Stimulated activated CD4-positive, alpha-beta T cell treated with anti-CD3 and anti-CD28 coated beads, Interleukin-4, amount 100 ng/mL, for 24 hours (primary cell): ENCODE measurements at places on chromosomes 7 and 10.

DNA sequence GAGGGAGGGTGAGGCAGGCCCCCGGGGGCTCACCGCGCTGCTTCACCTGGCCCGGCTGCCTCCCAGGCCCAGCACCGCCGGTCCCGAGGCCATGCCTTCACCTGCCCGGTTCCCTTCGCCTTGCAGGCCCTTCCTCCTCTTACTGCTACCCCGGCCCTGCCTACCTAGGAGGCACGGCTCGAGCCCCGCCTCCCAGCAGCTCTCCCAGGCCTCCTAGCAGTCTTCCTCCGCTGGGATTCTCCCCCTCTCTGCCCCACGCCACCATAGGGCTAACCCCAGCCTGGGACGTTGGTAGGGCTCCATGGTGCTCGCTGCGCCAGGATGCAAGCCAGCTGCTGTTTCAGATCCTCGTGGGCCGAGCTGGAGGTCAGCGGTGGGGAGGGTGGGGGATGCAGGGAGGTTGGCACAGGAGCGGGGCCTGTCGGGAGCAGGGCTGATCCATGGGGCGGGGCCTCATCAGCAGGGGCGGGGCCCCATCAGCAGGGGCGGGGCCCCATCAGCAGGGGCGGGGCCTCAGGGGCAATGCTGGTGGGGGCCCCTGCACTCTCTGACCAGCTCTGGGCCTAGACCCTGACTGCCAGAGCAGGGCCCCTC, 63.3 kb downstream of the RASGEF1A start:
- DNase-seq = peak; percentile 11

GRCh38 chr10:113488186-113488585, 64.7 kb upstream of the HABP2 start:
- DNase-seq = no peak

DNA sequence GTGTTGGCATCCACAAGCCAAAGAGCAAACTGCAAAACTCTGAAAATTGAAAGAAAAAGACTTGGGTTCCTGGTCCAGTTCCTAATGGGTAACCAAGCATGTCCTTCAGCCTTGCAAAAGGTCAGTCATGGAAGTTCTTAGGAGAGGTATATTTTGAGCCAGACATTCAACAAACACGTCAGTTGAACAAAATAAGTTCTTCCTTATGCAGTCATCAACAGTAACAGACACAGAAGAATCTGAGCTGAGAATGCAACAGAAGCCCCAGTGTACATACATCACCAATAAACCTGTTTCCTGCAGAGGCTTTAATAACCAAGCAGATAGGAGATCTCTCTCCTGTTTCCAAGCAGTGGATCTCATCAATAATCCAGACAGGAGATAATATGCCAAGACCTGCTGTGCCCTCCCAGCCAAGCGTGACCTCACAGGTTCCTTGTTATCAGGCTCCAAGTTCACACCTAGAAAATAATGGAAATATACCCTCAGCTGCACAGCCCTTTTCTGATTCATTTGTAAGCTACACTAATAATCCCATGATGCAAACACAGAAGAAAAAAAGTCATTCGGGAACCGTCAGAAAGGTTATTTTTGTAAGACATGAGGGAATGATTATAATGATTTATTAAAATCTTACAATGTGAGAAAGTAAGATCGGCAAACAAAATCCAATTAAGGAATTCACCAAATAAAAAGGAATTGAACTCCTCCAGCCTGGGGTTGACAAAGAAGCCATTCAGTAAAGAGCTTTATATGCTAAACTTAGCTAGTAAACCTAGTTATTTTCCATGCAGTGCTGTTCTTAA, 90.7 kb downstream of the DGKI start:
- DNase-seq = no peak

DNA sequence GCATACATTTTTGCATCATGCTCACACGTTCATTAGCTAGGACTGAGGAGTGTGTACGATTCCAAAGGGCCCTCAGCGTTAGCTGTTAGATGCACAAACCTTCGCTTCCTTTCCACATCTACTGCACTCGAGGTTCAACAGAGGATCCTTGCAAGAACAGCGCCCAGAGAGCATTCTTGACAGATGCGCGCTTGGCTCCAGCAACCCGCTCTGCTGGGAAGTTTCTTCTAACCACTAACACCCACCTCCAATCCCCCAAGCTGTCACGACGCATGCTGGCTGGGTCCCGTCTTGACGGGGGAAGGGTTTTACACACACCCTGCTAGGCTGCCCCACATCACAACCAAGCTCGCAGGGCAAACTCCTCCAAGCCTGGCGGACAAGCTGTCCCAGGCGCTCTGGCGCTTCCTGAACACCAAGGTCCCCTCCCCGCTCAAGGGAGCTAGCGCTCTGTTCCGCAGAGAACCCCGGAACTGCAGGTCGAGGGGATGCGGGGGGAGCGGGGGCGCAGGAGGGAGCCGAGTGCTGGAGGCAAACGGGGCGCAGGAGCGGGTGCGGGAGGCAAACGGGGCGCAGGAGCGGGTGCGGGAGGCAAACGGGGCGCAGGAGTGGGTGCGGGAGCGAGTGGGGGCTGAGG, 653 bp upstream of the ADRB1 start:
- DNase-seq = no peak

DNA sequence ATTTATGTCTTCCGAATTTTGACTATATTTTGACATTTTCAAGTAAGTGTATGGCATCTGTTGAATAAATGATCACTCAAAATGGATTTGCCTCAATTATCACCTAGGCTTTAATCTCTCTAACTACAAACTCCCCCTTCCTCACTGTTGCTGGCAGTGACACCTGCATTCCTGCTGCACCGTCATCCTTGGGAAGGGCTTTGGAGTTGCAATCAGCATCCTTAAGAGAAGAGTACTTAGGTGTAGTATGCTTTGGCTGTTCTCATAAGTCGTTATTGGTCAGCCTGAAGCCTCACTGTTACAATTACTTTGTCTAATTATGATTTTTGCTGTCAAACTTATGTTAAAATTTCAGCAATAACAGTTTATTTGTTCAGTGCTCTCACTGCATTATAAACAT, 415.0 kb downstream of the NRG3 start:
- no peak for DNase-seq

- DNase-seq = peak; percentile 9
Measured at GRCh38 chr10:7417807-7418206, 7.0 kb upstream of the SFMBT2 start.

GRCh38 chr10:111076191-111076681, 593 bp upstream of the ADRA2A start:
- peak; percentile 54 for DNase-seq

DNA sequence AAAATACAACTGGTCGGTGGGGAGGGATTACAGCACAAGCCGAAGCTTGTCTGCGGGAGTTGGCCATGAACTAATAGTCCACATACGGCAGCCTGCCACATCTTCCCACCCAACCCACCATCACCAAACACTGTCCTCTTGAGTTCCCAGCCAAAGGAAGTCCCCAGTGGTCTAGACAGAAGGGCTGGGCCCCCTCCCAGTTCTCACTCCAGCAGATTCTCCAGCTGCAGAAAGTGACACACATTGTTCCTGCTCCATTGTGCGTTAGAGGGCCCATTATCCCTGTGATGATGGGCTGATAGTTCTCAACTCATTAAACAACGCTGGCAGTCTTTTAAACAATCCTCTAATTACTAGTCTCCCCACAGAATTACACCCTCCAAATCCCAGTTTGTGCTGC, 148.0 kb downstream of the FGFR2 start:
- no peak for DNase-seq

DNA sequence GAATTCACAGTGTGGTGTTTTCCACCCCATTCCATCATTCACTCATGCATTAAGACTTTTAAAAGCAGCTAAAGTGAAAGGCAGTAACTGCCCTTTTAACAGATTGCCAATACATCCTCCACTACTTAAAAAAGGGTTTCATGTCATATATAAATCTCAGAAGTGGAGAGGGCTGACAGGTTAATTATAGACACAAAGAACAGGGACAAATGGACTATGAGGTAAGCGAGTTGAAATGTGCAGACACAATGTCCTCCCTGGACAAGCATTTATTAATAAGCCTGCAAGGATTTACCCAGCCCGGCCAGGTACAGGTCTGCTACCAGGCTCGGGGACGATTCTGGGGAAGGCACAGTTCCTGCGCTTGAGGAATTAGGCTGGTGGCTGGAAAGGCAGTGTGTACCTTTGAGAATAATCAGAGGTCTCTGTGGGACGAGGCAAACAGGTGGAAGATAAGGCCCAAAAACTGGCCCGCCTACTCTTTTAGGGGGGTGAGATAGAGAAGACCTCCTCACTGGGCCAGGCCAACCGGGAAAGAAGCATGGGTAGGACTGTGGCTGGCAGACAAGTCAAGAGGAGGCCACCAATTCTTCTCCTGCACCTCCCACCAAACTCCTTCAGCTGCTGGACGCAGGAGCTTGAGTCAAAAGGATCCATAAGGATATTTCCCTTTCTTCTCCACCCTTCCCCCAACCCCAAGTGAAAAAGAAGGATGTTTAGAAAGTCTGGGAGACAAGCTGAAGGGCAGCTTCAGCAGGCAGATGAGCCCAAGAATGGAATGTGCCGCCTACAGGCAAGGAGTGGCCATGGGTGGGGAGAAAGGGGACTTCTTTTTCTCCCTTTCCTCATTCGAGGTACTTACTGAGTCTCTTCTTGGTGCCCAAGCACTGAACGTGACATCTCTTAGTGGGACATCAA, 1.5 kb downstream of the PDLIM1 start:
- no peak for DNase-seq

DNA sequence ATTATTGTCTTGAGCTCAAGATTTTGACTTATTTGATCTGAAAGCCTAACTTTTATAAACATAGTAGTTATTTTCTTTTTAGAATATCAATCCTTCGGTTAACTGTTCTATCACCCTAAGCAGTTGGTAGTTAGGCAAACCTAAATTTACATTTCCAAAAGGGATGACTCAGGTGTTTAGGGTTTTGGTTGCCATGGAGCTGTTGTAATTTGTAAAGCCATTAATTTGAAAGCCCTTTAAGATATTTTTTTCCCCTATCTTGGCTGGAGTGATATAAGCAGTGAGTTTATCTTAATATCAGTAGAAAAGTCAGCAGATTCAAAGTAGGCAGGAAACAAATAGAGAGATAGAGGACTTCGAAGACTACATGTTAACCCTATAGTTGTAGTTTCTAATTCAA, 1472.6 kb upstream of the CELF2 start:
- DNase-seq = no peak

GRCh38 chr10:124342136-124342820, 76.4 kb downstream of the OAT start:
- DNase-seq = no peak

- no peak for DNase-seq
Measured at GRCh38 chr10:10149899-10150298, 867.8 kb upstream of the CELF2 start.

DNA sequence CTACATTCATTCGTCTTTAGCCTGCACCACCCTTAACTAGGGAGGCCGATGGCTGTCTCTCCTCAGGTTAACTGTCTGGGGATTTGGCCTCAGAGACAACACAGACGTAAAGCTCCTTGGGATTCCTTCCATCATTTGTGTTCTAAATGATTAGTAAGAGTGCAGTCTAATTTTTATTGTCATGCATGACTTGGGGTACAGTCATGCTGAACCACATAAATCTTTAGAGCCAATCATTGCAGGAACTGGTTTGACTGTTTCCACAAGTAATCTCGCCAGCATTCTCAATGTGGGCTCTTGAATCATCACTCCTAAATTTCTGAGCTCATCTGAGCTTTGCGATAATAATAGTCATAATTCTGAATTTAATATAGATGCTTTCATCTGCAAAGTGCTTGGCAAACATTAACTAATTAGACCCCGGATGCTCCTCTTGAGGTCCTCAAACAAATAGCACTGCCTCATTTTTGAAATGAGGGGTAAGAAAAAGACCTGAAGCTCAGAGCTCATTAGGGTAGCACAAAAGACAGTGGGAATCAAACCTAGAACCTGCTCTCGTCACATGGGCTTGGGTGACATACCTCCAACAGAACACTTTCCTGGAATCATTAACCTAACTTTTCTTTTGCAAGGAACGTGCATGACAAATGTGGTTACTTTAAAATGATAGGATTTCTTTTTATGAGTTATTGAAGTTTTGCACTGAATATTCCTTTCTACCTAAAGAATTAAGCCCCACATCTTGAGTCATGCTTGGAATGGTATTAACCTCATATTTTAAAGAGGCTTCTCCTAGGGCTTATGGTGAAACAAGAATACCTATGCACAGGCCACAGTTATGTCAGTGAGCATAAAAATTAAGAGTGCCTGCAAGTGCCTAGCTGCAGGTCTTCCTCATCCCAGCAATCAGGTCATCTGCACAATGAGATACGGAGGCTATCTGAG, 118.9 kb upstream of the NRP1 start:
- DNase-seq = no peak

- no peak for DNase-seq
Measured at GRCh38 chr10:44929356-44930255, 18.5 kb downstream of the TMEM72 start.

DNA sequence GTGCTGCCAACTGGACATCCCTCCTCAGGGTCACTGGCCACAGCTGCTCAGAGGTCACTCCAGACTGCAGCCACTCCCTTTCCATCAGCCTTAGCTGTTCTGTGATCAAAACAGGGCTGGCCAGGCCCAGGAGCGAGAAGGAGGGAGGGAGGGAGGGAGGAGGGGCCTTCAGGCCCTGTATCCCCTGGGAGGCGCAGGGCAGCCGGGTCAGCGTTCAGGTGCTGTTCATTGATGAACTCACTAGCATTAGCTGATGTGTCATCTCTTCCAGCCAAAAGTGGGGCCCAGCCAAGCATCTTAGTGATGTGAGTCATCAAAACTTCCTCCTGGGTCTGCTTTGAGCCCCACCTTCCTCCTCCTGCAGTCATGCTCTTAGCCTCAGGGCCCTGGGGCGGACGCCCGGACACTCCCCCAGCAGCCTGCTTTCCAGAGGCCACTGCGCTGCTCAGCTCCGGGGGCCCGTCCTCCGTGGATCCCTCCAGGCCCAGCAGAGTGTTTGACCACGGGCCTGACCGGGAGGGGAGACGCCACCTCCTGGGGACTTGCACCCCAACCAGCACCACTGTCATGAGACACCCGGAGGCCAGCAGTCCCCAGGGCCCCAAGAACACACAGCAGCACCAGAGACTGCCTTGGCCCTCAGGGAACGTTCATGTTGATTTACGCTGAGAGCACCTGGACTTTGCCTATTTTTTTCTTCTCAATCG, 149.2 kb downstream of the PRKAG2 start:
- peak; percentile 65 for DNase-seq

GRCh38 chr10:75640803-75641202, 209.4 kb downstream of the LRMDA start:
- no peak for DNase-seq

DNA sequence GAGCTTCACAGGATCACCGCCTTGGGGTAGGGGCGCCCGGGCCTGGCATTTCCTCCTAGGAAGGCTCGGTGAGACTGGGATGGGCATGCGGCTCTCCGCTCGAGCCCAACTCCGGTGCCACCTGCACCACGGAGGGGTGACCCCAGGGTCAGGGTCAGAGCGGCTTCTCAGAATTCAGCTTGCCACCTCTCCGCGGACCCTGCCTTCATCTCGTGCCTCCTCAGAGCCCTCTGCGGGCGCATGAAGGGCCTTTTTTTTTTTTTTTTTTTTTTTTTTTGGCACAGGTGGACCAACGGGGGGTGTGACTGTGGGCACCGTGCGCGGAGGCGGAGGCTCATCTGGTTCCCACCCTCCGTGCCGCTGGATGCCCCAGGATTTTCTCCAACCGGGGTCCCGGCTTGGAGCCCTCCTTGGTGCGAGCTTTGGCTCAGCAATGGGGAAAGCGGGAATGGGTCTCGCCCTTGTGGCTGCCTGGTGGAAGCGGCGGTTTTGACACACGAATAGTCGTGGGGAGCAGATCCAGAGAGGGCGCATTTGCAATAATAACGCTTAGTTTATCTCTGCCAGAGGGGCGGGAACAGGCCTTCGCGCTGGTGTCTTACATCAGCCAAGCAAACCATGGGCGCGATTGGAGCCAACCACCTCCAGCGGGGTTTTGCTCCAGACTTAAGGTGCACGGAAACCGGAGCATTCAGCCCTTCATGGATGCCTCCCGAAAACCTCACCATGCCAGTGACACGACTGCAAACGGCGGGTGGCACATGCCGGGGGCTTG, 5.0 kb upstream of the TNRC18 start:
- no peak for DNase-seq
